H1 (cell line): ENCODE measurements at places on chromosomes 12 and 14. TPM values are rescaled to one million over a fixed set of nuclear protein-coding genes. Genes with fewer than 3 reads are reported as not detected.
A peak's percentile ranks its signal among the peaks of the same experiment; 100 is the strongest.

Gene INSM2
- total RNA-seq: 0.10 TPM in 1 of 2 replicates, not detected in the other

DNA sequence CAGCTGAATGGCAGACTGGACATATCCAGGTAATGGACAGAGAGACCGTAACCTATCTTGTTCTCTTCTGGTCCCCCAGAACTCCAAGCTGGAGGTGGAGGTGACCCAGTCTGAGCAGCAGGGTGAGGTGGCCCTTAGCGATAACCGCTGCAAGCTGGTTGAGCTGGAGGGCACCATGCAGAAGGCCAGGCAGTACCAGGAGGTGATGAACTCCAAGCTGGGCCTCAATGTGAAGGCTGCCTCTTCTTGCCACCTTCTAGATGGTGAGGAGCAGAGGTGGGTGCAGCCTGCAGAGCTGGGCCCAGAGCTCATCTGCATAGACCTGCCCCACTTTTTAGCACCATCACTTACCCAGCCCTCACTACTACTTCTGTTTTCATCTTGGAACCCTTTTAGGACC lies 7.2 kb upstream of the KRT86 start:
- H3K36me3 ChIP-seq: no peaks in the 10 kb centered on the region
- DNase-seq: no peak
- no peak overlapping the region for H3K4me3 ChIP-seq
- H3K27ac ChIP-seq: no peak overlapping the region
- H3K4me1 ChIP-seq: no peaks in the 10 kb centered on the region
- no peaks in the 10 kb centered on the region for H3K27me3 ChIP-seq

DNA sequence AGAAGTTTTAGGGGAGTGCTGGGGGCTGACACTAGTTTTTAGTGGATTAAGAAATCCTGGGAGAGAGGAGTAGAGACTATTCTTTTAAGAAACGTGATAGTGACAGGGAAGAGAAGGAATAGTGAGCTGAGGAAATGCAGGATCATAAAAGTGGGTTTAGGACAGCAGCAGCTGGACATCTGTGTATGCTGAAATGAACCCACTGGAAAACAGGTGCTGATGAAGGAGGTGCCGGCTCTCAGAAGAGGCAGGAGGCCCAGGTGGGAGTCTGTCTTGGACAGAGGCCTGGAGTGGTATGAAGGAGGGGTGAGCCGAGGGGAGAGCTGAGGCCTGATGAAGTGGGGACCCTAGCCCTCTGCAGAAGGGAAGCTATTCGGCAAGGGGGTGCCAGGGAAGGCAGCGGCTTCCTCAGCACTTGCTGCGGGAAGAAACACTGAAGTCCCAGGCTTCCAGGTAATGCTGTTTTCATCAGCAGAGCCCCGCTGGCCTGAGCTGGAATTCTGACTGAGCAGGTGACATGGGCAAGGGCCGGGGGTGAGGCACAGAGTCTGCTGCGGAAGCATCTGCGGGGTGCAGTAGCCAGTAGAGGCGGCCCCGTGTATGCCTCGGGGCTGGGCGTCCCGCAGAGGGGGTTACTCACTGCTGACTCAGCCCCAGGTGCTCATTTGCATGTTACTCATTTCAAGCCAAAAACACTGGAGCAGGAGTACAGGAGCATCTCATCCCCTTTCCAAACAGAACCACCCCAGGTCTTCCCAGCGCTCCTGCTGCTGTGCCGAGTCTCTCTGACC lies 89.7 kb downstream of the TMCC3 start:
- H3K4me1 ChIP-seq: no peaks in the 10 kb centered on the region
- H3K36me3 ChIP-seq: no peaks in the 10 kb centered on the region
- H3K4me3 ChIP-seq: peak overlapping the region; percentile 42
- no peak overlapping the region for H3K27ac ChIP-seq
- DNase-seq: peak; percentile 80

DNA sequence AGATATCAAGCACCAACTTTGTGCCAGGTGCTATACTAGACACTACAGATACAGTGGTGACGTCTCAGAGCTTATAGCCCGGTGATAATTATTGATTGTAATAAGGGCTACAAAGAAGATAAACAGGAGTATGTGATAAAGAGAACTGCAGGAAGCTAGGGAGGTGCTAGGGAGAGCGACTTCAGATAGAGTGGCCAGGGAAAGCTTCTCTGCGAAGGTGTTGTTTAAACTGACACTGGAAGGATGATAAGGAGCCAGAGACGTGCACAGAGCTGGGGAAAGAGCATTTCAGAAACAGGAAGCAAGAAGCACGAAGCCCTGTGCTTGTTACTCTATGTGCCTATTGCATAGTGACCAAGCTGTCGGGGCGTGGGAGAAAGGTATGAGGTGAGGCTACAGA lies 48.1 kb upstream of the OTX2 start:
- H3K36me3 ChIP-seq: no peaks in the 10 kb centered on the region
- no peaks in the 10 kb centered on the region; the same call in 1 of the 2 replicates for H3K4me1 ChIP-seq
- no peak for DNase-seq
- no peak overlapping the region for H3K4me3 ChIP-seq
- H3K27ac ChIP-seq: no peak overlapping the region

Gene INHBC
- not detected in 2 replicates for total RNA-seq

Gene SLCO1B3
- total RNA-seq: not detected in 2 replicates
